Thoracic aorta (tissue), 2 donors: ENCODE measurements at places on chromosomes 2 and 18. TPM values are rescaled to one million over a fixed set of nuclear protein-coding genes. Genes with fewer than 3 reads are reported as not detected.
A peak's percentile ranks its signal among the peaks of the same experiment; 100 is the strongest.

DNA sequence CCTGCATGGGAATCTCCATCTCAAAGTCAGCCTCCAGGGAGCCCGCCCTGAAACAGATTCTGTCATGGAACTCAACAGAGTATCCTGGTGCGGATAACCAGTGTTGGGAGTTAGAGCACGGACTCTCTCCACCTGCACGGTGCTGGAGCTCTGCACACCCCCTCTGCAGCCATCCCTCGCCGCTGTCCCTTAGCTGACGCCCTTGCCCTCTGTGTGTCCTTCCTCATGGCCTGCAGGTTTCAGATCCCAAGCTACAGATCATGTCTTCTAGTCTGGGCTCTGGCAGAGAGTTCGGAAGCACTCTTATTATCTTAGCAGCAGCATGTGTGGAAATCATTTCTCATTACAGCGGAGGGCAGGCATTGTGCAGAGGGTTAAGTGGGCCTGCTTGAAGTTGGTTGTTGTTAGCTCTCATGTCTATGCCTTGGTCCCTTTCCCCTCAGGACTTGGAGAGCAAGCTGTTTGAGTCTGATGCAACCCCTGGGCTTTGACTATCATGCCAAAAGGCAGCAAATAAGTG is 26.0 kb downstream of the TMEM127 start:
- H3K36me3 ChIP-seq: no peaks in the 10 kb centered on the region
- no peak overlapping the region for H3K27ac ChIP-seq
- no peak overlapping the region for H3K4me3 ChIP-seq
- no peaks in the 10 kb centered on the region for H3K27me3 ChIP-seq
- DNase-seq: no peak
- no peaks in the 10 kb centered on the region for H3K4me1 ChIP-seq

- H3K4me3 ChIP-seq: no peak overlapping the region
- no peaks in the 10 kb centered on the region for H3K4me1 ChIP-seq
- H3K27ac ChIP-seq: no peak overlapping the region
- no peak for DNase-seq
Observed at GRCh38 chr2:191565647-191566198, 112.2 kb upstream of the NABP1 start.

DNA sequence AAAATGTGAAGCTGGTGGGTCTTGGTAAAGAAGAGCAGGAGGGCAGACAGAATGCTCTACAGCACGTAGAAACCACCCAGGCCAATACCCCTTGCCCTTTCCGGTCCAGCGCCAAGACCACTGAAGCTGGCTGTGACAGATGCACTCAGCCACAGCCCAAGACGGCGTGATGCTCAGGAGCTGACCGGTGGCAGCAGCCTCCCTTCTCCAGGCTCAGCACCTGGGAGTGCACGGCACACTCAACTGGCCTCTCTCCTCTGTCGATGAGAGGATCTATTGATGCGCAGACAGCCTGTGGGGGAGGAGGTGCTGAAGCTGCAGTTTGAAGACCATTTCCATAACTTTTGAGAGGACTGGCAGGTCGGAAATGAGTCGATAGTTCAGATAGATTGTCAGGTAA is 141.0 kb upstream of the MYT1L start:
- no peak overlapping the region for H3K27ac ChIP-seq
- H3K4me3 ChIP-seq: no peak overlapping the region
- H3K27me3 ChIP-seq: no peaks in the 10 kb centered on the region

- H3K4me3 ChIP-seq: no peak overlapping the region
- DNase-seq: no peak
- H3K36me3 ChIP-seq: no peaks in the 10 kb centered on the region
- no peaks in the 10 kb centered on the region for H3K4me1 ChIP-seq
Observed at GRCh38 chr2:156649596-156649995, 213.4 kb downstream of the GPD2 start.

DNA sequence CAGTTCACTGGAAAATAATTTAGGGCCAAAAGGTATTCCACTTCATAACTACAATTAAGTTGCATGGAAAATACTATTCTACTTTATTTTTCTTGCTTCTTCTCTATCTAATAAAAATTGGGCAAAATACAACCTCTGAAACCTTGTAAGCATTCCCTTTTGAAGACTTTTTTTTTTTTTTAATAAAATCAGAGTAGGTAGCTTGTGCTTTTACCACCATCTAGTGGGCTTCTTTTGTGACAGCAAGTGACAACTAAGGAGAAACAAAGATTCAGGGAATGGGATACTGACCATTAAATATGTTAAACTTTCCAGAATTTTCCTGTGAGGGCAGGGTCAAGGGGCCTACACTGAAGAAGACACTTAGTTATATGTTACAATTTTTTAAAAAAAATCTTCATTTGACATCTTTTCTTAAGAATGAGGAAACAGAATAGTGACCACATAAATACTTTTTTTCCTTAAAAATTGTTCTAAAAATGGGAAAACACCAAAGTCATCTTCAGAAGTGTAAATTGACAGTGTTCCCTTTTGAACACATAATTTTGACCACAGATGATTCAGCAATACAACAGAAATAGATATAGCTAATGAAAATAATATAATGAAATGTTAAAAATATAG is 1183.2 kb upstream of the ACVR2A start:
- no peak overlapping the region for H3K4me3 ChIP-seq
- no peaks in the 10 kb centered on the region for H3K36me3 ChIP-seq
- H3K4me1 ChIP-seq: no peaks in the 10 kb centered on the region
- H3K27ac ChIP-seq: no peak overlapping the region

- H3K36me3 ChIP-seq: no peaks in the 10 kb centered on the region
- H3K4me3 ChIP-seq: no peak overlapping the region
Observed at GRCh38 chr18:76654577-76654976, 159.5 kb upstream of the ZNF516 start.

DNA sequence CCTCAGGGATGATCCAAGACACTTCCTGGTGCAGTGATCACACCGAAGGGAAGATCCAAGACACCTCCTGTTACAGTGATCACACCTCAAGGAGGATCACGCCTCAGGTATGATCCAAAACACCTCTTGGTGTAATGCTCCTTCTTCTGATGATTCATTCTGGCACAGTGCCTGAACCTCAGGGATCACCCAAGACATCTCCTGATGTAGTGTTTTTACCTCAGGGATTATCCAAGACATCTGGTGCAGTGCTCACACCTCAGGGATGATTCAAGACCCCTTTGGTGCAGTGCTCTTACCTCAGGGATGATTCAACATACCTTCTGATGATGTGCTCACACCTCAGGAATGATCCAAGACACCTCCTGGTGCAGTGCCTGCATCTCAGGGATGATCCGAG is 124.4 kb downstream of the ASB1 start:
- H3K4me1 ChIP-seq: no peaks in the 10 kb centered on the region
- no peak overlapping the region for H3K27ac ChIP-seq
- no peaks in the 10 kb centered on the region for H3K27me3 ChIP-seq

GRCh38 chr2:14137643-14138042 is 494.9 kb upstream of the LRATD1 start:
- H3K27me3 ChIP-seq: no peaks in the 10 kb centered on the region
- no peak overlapping the region for H3K4me3 ChIP-seq
- no peak overlapping the region for H3K27ac ChIP-seq
- H3K4me1 ChIP-seq: no peaks in the 10 kb centered on the region
- no peak for DNase-seq

GRCh38 chr2:134368009-134368817 is 114.3 kb downstream of the MGAT5 start:
- DNase-seq: no peak
- peaks cover 49% of the 10 kb centered on the region for H3K4me1 ChIP-seq
- H3K36me3 ChIP-seq: no peaks in the 10 kb centered on the region
- no peak overlapping the region for H3K4me3 ChIP-seq
- H3K27ac ChIP-seq: peak overlapping the region; percentile 37

DNA sequence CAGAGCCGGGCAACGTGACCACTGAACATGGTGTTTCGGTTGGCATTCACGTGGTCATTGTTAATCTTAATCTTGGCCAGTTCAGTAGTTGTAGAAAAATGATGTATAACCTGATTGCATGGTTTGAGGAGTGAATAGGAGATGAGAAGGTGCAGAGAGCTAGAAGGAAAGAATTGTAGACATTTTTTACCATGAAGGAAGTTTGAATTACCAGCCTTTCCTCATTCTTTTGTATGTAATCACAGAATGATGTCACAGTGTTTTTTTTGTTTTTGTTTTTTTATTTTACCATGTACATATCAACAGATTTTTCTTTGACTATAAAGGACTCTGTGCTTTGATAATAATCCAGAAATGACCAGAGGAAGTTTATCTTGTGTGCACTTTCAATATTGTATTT is 126.3 kb downstream of the LTBP1 start:
- H3K4me1 ChIP-seq: peaks cover 76% of the 10 kb centered on the region
- H3K36me3 ChIP-seq: no peaks in the 10 kb centered on the region
- no peak overlapping the region for H3K4me3 ChIP-seq
- DNase-seq: no peak
- peak overlapping the region; percentile 86 for H3K27ac ChIP-seq
- H3K27me3 ChIP-seq: no peaks in the 10 kb centered on the region

- no peaks in the 10 kb centered on the region for H3K4me1 ChIP-seq
- no peak overlapping the region for H3K27ac ChIP-seq
- no peaks in the 10 kb centered on the region for H3K27me3 ChIP-seq
- H3K4me3 ChIP-seq: no peak overlapping the region
- no peak for DNase-seq
Observed at GRCh38 chr2:160111951-160112798, 49.8 kb upstream of the PLA2R1 start.

GRCh38 chr18:2171840-2172625 is 399.3 kb downstream of the METTL4 start:
- no peak for DNase-seq
- no peak overlapping the region for H3K27ac ChIP-seq
- no peaks in the 10 kb centered on the region for H3K36me3 ChIP-seq
- no peaks in the 10 kb centered on the region for H3K27me3 ChIP-seq

DNA sequence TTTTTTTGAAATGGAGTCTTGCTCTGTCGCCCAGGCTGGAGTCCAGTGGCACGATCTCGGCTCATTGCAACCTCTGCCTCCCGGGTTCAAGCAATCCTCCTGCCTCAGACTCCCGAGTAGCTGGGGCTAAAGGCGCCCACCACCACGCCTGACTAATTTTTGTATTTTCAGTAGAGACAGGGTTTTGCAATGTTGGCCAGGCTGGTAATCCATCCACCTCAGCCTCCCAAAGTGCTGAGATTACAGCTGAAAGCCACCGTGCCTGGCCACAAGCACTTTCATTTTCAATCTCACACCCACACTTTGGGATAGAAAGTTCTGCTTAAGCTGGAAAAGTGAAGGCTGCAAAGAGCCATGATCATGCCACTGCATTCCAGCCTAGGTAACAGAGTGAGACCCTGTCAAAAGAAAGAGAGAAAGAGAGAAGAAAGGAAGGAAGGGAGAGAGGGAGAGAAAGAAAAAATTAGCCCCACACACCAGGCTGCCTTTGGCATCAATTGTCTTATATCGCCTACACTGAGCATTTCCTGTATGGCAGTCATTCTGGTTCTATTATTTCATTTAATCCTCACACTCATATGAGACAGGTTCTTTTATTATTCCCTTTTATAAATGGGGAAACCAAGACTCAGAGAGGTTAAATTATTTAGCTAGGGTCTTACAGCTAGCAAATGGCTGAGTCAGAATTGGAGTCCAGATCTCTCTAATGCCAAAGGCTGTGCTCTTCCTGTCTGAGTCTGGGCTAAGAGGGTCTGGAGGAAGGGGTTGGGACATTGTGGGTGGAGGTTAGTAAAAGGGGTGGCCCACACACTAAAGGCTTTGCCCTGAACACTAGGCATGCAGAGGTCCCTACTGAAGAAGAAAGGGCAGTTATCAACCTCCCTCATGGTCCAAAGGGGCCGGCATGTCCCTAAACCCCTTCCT is 37.9 kb upstream of the PKDCC start:
- no peak for DNase-seq
- peak overlapping the region; percentile 59 for H3K4me3 ChIP-seq
- H3K4me1 ChIP-seq: no peaks in the 10 kb centered on the region
- no peaks in the 10 kb centered on the region for H3K36me3 ChIP-seq
- no peak overlapping the region for H3K27ac ChIP-seq
- no peaks in the 10 kb centered on the region for H3K27me3 ChIP-seq

DNA sequence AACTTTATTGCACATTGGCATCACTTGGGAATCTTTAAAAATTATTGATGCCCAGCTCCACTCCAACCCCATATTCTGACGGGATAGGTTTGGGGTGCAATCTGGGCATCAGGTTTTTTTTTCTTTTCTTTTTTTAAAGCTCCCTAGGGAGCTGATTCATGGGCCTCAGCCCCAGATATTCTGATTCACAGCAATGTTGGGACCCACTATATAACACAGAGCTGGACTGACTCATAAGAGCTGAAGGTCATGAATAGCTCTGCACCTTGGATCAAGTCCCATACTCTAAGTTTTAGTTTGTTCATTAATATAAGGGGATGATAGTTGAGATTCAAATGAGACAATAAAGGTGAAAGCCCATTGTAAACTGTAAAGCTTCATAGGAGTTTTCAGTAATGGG is 191.1 kb upstream of the REV1 start:
- H3K27ac ChIP-seq: no peak overlapping the region
- no peak overlapping the region for H3K4me3 ChIP-seq
- no peaks in the 10 kb centered on the region for H3K36me3 ChIP-seq
- no peak for DNase-seq
- H3K4me1 ChIP-seq: no peaks in the 10 kb centered on the region

DNA sequence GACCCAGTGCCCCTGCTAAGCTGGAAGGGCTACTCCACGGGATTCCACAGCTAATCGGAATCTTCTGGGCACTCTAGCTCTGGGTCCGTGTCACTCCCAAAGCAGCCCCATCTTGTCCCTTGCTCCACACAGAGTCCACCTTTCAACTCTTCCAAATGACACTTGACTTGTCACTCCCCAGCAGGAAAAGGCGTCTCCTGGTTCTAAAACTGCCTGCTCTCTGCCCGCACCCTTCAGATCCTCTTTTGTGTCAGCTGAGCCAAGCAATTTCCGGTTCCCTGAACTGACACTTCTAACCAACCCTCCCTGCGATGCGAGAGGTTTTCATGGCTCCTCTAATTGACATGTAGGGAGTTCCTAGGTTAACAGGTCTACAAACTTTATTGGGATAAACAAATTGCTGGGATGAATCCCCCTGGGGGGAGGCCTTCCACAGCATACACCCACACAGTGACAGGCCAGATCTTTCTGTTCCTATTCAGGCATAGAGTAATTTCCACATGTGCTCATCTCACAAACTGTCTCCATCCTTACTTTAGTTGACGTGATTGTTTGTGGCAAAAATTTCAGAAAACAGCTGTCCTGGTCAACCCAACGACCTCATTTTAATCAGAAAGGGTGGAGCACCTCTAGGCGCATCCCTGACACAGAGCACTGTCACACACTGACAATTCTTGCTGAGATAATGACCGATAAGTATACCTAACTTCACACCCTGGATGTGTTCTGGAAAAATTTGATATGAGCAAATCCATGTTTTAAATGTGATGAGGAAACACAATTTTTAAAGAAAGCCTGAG is 104.9 kb downstream of the RBMS1 start:
- no peak for DNase-seq
- H3K36me3 ChIP-seq: no peaks in the 10 kb centered on the region
- H3K4me3 ChIP-seq: peak overlapping the region; percentile 22
- no peaks in the 10 kb centered on the region for H3K27me3 ChIP-seq
- H3K4me1 ChIP-seq: peaks cover 84% of the 10 kb centered on the region
- H3K27ac ChIP-seq: peak overlapping the region; percentile 77

The AMER3 gene
- total RNA-seq: not detected

The STARD6 gene
- not detected for total RNA-seq

The THSD7B gene
- 0.95 TPM for total RNA-seq

The COX5B gene
- 102 TPM for total RNA-seq

The REG3G gene
- not detected for total RNA-seq
